ENCODE measurements at places on chromosomes 3 and 15.

DNA sequence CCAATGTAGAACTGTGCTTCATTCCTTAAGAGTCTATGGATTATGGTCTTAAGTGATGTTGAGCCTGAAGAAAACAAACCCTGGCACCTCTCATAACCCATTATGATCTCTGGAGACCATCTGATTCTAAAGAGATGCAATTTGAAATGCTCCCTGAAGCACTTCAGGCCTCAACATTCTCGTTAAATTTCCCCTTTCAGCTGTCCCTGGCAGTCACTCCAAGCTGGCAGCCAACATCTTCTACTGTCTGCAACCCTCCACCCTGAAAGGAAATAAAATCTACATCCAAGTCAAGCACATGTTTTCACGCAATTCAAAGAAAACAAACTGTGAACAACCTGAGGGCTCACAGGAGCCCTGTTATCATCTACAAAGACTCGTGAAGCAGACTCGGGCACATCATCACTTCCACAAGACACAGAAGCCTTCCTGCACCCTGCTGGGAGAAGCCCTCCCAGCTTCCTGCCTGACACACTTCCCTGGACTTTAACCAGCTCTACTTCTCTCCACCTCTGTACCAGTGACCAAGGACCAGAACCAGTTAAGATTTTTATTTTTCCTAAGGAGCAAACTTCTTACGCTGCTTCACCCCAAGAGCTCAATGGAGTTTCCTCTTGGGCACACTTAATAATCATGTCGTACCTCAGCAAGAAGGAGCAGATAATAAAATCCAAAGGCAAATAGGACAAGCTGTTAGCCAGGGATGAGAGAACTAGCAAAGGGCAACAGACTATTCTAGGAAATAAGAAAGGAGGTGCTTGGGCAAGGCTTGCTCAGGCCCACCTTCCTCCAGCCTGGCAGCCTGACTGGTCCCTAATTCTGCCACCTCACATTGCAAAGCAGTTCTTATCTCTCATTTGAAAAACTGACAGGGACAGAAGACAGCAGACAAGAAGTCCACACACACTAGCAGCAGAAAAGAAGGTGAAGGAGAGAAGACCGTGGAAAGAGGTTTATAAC, 67.1 kb downstream of the MAGI1 start:
- peak; percentile 21 for DNase-seq

- DNase-seq: no peak
Observed at GRCh38 chr3:128701342-128702212, 24.4 kb upstream of the RAB7A start.

- DNase-seq: no peak
Observed at GRCh38 chr15:64731805-64732151, 43.6 kb downstream of the RBPMS2 start.

DNA sequence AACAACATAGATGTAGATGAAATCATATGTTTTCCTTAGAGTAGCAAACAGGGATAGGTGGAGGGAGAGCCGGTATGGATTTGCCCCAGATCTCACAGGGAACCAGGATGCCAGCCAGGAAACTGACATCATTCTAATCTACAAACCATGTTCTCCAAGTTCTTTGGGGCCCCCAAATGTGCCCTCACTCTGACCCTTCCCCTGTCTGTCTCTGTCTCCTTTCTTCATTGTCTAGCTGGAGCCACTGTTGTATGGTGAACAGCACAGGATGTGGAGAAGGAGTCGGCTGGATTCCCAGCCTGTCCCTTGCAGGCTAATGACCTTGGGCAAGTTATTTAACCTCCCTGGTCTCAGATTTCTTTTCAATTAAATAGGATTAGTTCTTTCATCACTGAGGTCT, 962 bp downstream of the ATP13A5 start:
- peak; percentile 23 for DNase-seq

- no peak for DNase-seq
Observed at GRCh38 chr15:65300924-65301441, 3.5 kb upstream of the RNU5B-1 start.

DNA sequence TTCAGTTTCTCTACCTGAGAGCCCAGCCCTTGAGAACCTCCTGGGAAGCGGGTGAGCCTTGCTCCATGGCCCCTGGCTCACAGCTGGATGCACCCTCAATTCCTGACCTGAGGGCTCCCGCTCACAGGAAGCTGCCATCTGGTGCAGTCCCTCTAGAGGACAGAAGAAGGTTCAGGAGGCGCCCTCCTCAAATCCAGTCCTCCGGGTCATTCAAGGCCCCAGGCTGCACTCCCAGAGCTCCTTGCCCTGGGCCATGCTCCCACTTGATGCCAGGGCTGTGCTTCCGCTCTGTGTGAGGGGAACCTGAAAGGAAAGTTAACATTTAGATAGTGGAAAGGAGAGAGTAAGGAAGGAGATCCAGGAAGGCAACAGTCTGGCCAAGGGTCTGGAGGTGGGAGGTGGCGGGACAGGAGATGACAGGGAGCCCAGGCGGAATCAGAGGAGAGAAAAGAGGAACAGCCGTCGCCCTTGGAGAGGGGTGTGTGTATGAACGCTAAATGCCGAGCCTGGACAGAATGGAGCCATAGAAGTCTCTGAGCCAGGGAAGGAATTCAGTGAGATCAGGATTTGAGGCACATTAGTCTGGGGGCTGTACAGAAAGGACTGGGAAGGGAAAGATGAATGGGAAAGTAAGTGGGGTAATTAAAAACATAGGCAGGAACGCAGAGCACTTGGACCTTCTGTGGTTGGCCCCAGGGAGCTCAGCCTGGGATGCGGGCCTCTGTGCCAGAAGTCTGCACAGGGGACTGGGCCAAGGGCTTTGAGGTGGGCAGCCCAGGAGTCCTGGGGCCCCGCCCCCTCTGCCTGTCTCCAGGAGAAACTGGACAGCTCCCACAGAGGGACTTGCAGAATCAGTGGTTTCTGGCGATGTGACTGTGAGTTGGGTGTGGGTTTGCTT, 26.1 kb downstream of the TBC1D21 start:
- DNase-seq: no peak

GRCh38 chr3:64223791-64224745, 1.2 kb downstream of the PRICKLE2 start:
- peak; percentile 56 for DNase-seq

DNA sequence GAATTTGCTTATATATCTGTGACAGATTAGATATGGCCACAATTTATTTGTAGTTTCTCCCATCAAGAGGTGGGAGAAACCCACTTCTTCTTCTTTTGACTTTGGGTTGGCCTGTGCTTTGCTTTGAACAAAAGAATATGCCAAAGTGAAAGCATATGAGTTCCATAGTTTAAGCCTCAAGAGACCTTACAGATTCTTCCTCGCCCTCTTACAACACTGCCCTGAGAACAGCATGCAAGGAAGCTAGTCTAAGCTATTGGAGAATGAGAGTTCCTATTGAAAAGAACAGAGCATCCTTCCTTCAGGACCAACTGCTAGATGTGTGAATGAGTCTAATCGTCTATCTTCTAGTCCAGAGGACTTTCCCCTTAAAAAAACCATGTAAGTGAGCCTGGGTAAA, 394.8 kb downstream of the TUSC7 start:
- no peak for DNase-seq

GRCh38 chr15:42726114-42726513, 10.8 kb downstream of the CDAN1 start:
- DNase-seq: no peak

DNA sequence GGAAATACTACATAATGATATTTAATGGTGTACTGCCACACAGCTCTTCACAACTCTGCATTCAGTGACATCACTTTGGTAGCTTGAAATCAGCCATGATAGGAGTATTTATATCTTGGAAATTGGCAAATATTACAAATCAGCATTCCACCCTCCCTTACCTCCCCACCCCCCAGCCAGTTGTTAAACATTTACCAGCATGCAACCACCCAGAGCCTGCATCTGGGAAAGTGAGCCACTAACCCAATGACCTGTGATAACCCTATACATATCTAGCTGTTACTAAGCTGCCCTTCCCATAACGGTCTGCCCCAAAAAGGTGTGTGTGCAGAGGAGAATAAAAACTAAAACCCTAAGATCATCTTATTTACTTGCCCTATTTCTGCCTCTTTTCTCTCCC, 44.6 kb upstream of the SATB1 start:
- no peak for DNase-seq

GRCh38 chr3:15081960-15082664, 16.8 kb downstream of the RBSN start:
- DNase-seq: no peak

- no peak for DNase-seq
Observed at GRCh38 chr15:77688693-77689092, 56.0 kb upstream of the LINGO1 start.

DNA sequence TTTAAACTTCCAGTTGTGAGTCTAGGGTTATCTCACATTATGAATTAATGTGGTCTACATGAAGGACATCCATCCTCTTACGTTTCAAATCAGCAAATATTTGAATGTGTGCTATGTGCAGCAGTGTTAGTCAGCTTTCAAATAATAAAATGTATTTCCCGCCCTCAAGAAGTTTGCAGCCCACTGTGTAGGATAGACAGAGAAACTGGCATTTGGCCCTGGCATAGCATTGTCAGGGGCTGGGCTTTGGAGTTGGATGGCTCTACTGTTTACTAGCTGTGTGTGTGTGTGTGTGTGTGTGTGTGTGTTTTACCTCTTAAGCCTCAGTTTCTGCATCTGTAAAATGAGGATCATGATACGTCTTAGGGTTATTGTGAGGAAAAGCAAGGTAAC, 400.5 kb upstream of the C2CD4B start:
- DNase-seq: no peak

DNA sequence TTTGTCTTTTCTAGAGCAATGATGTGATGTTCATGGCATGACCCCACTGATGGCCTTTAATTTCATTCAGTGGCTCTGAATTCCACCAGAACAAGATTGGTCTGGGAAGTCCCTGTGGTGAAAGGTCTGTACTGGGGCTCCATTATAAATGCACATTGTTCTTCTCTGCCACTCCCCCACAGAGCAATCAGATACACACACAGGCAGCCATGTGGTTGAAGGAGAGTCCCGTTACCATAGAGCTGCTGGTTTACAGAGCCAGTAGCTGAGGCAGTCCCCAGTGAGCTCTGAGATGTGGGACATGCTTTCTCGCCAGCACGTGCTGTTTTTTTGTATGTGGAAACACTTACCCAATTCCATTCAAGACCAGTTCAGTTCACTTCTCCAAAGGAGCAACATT, 172.7 kb upstream of the TRIM42 start:
- DNase-seq: peak; percentile 64

- DNase-seq: no peak
Observed at GRCh38 chr15:85004550-85004949, 22.9 kb downstream of the PDE8A start.

- DNase-seq: peak; percentile 48
Observed at GRCh38 chr3:107241217-107241616, 136.0 kb upstream of the CCDC54 start.

GRCh38 chr15:50358845-50359244, 3.8 kb upstream of the GABPB1 start:
- DNase-seq: peak; percentile 49

DNA sequence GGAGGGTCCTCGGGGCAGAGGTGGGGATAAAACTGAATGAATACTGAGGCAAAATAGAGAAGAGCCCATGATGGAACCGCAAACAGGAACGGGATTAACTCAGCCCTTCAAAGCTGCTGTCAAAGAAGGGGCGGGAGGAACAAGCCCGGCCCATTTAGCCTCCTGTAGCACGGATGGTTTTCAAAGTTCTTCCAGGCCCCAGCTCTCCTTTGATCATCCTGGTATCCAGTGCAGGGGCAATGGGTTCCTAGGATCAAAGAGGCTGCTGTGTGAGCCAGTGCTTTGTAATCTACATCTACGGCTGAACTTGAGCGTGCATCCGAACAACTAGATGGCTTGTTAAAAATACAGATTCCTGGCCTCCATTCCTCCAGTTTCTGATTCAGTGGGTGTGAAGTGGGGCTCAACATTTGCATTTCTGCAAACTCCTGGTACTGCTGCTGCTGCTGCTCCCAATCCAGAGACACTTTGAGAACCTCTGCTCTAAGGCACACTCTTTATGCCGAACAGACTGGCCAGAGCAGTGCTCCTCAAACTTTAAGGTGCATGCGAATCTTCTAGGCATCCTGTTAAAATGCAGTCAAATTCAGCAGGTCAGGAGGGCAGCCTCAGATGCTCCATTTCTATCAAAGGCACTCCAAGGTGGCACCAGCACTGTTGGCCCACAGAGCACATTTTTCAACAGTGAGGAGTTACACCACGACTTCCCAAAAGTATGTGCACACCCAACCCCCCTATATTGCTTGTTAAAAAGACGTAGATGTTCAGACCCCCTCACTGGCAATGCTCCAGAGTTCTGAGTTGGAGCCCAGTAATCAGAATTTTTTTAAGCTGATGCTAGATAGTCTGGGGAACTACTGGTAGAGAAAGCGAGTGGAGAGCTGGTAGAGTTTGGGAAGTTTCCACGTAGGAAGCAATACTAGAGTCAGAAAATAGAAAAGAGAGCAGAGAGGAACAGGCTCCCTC, 5.6 kb downstream of the GALNT15 start:
- DNase-seq: no peak

GRCh38 chr3:193908181-193908744, 227.7 kb upstream of the HES1 start:
- DNase-seq: no peak
